Stimulated activated CD8-positive, alpha-beta memory T cell treated with anti-CD3 and anti-CD28 coated beads, Interleukin-7, amount 100 ng/mL, for 1 hour (primary cell): ENCODE measurements at places on chromosomes 16 and 17.
A peak's percentile ranks its signal among the peaks of the same experiment; 100 is the strongest.

- no peak for DNase-seq
Observed at GRCh38 chr16:30980434-30980833, 4.6 kb upstream of the HSD3B7 start.

DNA sequence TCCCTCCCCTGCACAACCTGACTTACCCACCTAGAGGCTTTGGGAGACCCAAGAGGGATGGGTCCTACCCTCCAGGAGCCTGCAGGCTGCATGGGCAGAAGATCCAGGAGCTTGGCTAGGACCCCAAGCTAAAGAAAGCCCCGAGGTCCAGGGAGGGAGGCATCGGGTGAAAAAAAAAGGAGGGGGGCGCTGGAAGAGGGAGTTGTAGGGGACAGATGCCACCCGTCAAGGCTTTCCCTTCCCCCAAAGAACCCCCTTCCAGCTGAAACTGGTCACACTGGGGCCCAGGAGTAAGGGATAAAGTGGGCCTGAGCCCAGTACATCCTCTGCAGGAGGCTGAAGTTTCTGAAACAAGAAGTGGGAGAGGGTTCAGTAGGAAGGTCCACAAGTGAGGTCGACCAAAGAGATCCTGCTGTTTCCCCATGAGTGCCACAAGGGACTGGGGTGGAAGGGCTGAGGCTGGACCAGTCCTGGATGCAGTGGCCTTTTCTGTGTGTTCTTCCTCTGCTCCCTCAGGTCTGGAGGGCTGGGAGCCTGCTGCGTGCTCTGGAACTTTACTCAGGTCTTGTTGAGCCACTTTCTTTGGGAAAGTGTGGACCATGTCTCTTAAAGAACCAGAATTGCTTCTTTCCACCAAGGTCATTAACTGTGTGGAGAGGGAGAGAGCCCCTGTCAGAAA lies 14.2 kb upstream of the CBFB start:
- no peak for DNase-seq

DNA sequence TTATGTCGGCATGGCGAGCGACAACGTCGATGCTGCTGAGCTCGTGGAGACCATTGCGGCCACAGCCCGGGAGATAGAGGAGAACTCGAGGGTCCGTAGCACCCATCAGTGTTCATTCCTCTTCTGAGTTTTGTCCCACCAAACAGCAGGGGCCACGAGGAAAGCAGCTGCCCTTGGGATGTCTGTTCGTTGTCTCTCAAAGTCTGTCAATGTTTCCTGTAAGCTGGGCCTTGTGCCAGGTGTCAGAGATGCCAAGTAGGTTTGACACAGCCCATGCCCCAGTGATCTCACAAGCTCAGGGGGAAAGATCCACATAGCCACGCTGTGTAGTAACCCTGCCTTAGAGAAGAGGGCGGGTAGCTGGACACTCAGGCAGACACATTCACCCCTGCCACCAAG lies 22.6 kb downstream of the NTAN1 start:
- no peak for DNase-seq

- no peak for DNase-seq
Observed at GRCh38 chr16:10613785-10614485, 33.5 kb upstream of the EMP2 start.

- peak; percentile 52 for DNase-seq
Observed at GRCh38 chr17:7650509-7651096, at the start of gene ATP1B2. Gene ATP1B2 (plus strand): TSS chr17:7650926. CDS start chr17:7651519, 593 bp downstream.

- no peak for DNase-seq
Observed at GRCh38 chr16:63921737-63922295, 1200.0 kb downstream of the CDH11 start.

DNA sequence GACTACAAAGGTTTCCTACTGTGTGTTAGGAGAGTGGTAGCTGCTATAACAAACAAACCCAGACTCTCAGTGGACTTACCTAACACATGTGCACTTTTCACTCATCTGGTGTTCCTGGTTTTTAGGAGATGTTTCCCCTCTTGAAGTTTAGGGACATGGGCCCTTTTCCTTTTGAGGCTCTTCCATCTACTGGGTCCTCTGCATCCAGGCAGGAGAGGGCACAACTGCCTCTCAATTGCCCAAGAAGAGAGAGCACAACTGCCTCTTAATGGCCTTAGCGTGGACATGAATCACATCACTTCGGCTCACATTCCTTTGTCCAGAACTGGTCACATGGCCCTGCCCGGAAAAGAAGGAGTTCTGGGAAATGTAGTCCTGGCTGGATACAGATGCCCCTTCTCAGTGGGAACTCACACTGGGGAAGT lies 9.8 kb upstream of the TNRC6C start:
- no peak for DNase-seq

DNA sequence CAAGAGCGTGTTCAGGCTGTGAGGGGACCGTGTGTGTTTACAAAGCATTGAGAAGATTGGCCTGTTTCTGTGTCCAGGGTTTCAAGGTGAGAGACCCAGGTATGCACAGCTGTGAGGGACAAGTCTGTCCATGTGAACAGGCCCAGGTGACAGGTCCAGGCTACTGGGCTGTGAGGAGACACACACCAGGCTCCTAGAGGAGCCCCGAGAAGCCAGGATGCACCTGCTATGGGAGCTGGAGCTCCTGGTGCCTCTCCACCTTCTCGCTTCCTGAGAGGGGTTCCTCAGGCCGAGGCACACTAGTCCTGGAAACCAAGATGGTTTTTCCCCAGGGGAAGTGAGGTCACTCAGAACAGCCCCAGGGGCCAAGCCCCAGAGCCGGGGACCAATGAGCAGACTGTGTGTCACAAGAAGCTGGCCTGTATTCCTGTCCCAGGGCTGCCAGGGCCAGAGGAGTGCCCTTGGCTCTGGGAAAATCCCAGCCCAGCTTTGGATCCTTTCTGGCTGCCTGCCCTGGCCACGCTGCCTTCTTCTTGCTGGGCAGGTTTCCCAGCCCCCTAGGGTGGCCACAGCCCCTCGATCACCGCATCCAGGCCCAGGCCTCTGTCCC lies 153.4 kb upstream of the PLCG2 start:
- DNase-seq: no peak

DNA sequence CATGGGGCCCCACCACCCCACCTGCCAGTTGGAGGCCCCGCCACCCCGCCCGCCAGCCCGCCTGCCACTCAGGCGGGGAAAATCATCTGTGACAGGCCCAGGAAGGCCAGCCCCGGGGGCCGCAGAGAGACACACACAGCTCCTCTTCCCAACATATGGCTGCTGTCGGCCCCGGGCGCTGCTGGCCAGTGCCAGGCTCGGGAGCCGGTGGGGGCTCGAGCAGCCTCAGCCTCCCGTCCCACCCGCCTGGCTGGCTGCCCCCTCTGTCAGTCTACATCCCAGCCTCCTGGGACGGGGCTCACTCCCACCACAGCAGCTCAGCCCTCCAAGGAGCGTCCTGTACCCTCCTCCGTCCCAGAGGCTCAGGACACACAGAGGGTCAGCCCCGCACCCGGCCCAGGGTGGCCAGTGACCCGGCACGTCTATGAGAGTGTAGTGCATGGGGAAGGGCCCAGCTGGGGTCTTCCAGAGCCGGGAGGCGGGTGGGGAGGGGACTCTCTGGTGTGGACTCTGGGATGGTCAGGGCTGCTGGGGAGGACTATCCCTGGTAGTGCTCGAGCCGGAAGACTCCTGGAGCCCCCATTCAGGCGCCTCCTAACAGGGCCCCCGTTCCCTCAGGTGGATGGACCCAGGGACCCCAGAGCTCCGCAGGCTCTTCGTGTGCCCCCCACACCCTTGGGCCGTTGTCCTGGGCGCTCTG lies 3.6 kb upstream of the PRR35 start:
- DNase-seq: no peak

- no peak for DNase-seq
Observed at GRCh38 chr17:4003501-4004421, 39.5 kb upstream of the ATP2A3 start.

- DNase-seq: no peak
Observed at GRCh38 chr17:77324227-77324626, 183.5 kb downstream of the SEC14L1 start.

GRCh38 chr17:7192271-7192937 lies 13.2 kb upstream of the ASGR1 start:
- DNase-seq: no peak
